ENCODE measurements at places on chromosomes 12 and 14. TPM values are rescaled to one million over a fixed set of nuclear protein-coding genes. Genes with fewer than 3 reads are reported as not detected.

The KRT6C gene
- not detected for polyA plus RNA-seq

The GPR135 gene
- polyA plus RNA-seq, result 0.36 TPM

The TAS2R7 gene
- not detected for polyA plus RNA-seq

The OAS1 gene
- polyA plus RNA-seq, result 115 TPM

Data from IgD-negative memory B cell (primary cell).